ENCODE measurements at places on chromosomes 1 and 21. TPM values are rescaled to one million over a fixed set of nuclear protein-coding genes. Genes with fewer than 3 reads are reported as not detected.

DNA sequence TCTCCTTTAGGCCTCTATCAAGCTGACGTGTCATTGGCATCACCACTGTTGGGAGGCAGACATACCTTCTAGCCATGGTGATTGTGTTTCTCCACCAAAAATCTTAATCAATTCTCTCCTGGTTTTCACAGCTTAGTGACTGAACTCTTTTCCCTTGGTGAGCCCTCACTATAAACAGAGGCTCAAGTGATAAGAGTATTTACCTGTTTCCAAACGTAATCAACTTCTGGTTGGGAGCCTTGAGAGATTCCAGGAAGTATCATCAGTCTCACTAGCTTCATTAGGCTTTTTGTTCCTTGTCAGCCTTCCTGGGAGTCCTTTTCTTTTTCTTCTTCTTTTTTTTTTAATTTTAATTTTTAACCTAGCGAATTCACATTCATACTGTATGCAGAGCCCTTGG is 33.8 kb upstream of the KCNQ4 start:
- DNase-seq: no peak

DNA sequence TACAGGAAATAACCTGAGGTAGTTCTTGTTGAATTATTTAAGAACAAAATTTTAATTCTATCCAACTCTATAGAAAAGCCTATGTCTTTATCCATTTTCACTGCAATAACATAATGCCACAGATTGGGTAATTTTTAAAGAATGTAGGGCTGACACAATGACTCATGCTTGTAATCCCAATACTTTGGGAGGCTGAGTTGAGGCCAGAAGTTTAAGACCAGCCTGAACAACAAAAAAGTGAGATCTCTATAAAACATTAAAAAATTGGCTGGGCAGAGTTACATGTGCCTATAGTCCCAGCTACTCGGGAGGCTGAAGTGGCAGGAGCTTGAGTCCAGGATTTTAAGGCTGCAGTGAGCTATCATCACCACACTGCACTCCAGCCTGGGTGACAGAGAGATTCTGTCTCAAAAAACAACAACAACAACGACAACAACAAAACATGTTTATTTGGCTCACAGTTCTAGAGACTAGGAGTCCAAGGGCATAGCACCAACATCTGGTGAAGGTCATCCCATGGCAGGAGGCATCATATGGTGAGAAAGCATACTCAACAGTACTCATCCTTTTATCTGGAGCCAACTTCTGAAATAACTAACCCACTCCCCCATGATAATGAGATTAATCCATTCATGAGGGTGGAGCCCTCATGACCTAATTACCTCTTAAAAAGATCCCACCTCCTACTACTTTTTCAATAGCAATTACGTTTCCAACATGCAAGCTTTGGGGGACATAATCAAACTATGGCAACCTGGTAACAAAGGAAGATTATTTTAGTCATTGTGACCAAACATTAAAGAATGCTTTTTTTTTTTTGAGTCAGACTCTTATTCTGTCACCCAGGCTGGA is 59.6 kb downstream of the ABL2 start:
- peak; percentile 89 for DNase-seq

DNA sequence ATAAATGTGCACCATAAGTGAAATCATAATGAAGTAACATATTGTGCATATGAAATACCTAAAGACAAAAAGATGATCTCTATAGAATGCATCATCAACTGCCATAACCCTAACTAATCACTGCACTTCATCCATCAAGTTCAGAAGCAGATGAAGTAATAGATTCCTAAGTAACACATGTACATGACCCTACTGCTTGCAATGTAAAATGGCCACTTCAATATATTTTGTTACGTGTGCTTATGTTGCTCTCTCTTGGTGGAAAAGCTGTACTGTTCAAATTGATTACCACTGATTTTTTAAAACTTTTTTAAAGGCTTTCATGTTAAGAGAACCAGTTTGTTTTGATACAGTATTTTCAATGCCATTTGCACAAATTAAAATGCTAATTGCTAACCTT is 141.8 kb downstream of the TTLL7 start:
- peak; percentile 56 for DNase-seq

DNA sequence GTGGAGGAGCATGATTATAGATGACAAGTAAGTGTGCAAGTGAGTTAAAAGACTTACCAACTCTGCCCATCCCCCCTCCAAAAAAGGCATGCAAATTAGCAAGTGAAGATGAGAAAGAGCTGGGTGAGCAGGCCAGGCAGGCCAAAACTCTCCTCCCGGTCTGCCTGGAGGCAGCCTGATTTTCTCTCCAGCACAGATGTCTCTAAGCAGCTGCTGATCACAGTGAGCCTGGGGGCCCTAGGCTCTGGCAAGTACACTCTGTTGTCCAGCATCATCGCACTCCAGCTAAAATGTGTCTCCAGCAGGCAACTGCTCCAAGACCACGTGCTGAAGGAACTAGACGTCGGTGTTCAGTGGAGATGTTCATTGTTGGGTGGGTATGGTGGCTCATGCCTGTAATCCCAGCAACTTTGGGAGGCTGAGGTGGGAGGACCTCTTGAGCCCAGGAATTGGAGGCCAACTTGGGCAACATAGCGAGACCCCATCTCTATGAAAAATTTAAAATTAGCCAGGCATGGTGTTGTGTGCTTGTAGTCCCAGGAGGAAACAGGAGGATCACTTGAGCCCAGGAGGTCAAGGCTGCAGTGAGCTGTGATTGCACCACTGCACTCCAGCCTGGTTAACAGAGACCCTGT is 56.7 kb upstream of the PUM1 start:
- DNase-seq: no peak

DNA sequence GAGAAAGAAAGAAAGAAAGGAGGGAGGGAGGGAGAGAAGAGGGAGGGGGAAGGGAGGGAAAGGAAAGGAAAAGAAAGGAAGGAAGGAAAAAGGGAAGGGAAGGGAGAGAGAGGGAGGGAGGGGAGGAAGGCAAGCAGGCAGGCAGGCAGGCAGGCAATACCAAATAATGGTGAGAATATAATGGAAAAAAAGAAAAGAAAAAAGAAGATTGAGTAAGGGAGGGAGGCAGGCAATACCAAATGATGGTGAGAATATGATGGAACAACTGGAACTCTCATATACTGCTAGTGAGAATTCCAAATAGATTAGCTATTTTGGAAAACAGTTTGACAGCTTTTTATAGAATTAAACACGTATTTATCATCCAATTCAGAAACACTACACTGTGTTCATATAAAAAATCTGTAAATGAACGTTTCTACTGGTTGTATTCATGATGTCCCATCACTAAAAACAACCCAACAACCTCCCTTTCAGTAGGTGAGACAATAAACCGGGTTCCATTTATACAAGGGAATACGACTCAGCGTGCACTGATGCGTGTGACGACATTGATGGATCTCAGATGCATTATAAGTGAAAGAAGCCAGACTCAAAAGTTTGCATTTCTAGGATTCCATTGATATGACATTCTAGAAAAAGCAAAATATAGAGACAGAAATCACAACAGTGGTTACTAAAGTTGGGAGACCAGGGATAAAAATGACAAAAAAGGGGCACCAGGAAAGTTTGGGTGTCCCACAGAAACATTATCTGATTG is 226.4 kb downstream of the DSCAM start:
- DNase-seq: no peak

GRCh38 chr1:31793086-31793485 is 22.7 kb downstream of the SPOCD1 start:
- no peak for DNase-seq

DNA sequence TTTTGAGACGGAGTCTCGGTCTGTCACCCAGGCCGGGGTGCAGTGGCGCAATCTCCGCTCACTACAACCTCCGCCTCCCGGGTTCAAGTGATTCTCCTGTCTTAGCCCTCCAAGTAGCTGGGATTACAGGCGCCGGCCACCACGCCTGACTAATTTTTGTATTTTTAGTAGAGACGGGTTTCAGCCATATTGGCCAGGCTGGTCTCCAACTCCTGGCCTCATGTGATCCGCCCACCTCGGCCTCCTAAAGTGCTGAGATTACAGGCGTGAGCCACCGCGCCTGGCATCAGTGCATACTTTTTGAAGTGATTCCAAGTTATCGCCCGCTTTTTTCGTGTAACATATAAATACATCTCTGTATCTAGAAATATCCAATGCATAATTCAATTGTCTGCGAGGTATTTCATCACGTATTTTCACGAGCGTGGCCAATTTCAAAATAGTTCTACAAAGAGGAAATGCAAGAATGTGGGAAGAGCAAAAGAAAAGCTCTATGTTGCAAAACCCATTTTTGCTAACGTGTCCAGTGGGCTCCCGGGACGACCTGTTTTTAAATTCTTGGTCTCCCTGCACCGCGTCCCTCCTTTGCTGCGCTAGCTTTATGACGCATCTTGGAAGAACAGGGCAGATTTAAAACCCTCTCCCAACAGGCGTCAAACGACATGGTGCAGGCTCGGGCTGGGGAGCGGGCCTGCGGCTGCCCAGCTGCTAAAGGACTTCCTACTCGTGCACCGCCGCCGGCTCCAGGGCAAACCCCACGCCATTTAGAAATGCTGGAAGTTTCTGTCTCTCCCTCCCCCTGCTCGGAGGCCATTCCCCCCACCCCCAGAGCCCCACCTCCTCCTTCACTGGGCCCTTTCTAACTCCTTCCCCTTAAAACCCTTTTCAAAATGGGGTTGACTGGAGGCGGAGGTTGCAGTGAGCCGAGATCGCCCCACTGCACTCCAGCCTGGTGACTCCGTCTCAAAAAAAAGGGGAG is 923 bp upstream of the IFNGR2 start:
- DNase-seq: peak; percentile 72

- peak; percentile 29 for DNase-seq
These were observed 26.5 kb downstream of the CAP1 start for GRCh38 chr1:40067023-40067422.

DNA sequence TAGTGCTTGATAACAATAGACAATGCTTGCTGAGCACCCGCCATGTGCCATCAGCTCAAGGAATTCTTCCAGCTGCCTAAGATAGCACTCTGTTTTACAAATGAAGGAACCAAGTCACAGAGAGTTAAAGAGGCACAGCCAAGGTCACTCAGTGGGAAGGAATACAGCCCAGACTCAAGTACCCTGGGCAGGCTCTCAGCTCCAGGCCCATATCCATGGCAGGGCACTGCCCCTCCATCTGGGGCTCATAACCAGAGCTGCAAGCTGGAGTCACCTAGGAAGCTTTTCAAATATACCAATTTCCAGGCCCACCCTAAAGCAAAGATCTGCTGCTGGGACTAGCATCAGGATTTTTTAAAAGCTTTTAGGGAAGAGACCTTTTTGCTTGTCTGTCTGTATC is 1.6 kb downstream of the CLEC20A start:
- DNase-seq: no peak

DNA sequence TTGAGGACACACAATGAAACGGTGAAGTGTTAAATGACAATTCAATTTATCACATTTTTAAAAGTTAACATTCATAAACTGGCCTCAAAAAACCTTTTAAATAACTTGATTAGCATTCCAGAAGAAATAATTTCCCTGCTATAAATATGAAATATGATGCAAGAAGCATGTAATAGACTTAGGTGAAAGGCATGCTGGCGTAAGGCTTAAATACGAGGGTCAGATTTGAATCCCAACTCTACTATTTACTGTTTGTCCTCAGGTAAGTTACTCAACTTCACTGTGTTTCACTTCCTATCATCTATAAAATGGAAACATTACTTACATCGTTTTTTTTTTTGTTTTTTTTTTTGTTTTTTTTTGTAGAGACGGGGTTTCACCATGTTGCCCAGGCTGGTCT is 40.8 kb downstream of the EPRS1 start:
- DNase-seq: no peak

DNA sequence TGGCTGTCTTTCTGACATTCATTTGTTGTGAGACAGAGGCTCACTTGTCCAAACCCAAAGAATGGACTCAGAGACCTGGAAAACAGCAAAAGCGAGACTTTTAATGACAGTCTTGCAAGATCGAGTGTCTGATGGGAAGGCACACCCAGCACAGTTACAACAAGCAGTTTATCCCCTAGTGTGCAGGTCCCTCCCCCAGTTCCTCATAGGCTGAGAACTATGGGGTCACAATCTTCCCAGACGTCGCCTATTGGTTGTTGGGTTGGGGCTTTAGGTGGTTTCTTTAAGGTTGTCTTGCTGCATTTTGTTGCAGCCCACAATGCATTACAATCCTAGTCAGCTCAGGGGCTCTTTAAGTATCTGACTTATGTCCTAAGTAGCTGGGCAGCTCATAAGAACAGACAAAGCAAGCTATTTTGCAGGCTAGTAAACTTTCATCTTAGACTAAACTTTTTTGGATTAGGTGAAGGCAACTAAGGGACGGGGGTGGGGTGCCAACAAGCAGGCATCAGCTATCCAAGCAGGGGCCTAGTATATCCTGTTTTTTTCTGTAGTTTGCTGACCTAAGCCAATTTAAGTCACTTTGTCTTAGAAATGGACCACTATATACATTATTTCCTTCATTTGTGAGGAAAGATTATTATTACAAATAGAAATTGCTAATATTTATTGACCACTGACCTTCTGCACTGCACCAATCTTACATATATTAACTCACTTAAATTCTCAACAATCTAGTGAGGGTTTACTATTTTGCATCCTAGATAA is 151.8 kb downstream of the SETD4 start:
- DNase-seq: no peak

GRCh38 chr1:1315435-1315954 is 7.1 kb downstream of the PUSL1 start:
- DNase-seq: no peak

DNA sequence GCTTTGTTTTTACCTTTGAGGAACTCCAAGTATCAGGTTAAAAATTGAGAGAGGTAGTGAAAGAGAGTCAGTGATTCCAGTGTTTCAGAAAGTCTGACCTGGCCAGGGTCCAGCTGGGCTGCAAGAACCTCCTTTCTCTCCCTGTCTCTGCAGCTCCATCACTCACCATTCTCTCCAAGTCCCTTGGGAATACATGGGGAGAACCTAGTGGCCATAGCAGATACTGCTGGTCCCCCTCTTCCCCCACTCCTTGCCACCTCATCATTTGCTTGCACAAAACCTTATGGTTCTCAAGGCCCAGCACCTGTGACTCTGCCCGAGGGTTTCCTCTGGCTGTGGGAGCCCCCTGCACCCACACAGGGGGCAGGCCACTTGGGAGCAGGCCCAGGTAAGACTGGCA is 279.5 kb downstream of the KIF26B start:
- no peak for DNase-seq

DNA sequence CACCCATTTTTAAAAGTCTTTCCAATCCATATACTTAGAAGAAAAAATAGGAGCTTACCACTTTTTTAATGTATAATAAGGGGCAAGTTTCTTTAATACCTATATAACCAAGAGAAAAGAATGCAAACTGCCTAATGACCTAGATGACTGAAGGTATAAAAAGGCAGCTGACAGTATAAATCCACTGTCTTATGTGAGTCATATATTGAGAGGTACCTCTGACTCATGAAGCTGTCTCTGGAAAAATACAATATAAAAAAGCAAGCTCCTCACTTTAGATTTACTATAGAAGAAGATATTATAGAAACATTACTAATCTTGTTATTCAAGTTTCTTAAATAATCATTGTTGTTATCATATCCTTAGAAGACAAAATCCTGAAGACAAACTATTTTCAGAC is 144.2 kb downstream of the VAV3 start:
- DNase-seq: no peak

Gene GGPS1
- total RNA-seq: 41.8 TPM

Gene DYNLT4
- not detected for total RNA-seq

Gene ETNK2
- total RNA-seq: 6.4 TPM

Gene CCDC185
- not detected for total RNA-seq
